ENCODE measurements at places on chromosomes 3 and 15.

DNA sequence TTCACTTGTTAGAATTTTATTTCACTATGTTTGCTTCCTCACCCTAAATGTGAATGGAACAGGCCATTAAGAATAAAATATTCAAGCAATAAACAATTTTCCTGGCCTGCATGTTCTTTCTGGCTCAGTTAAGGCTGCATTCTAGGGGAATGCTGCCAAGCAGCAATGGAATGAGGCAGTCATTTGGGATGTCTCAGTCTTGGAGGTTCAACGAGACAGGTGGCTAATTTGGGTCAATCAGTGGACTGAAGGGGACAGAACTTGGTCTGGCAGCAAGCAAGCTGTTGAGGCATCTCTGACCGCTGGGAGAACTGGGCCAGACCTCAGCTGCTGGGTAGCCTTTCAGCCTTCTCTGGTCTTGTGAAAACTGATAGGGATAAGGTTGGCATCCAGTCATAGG, 241.6 kb downstream of the NLGN1 start:
- no peak for DNase-seq

DNA sequence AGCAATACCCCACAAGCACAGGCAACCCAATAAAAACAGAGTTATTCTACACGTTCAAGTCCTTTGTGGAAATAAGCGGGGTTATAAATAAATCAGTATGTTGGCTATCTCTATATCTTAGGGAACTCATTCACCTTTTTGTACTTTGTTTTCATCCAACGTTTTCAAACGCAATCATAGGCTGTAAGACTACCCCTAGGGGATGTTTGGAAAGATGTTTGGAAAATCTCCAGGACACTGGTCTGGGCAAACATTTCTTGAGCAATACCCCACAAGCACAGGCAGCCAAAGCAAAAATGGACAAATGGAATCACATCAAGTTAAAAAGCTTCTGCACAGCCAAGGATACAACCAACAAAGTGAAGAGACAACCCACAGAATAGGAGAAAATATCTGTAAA, 70.1 kb downstream of the CLDN11 start:
- DNase-seq, result no peak

- DNase-seq, result no peak
Observed at GRCh38 chr15:74592222-74592621, 23.4 kb upstream of the CLK3 start.

DNA sequence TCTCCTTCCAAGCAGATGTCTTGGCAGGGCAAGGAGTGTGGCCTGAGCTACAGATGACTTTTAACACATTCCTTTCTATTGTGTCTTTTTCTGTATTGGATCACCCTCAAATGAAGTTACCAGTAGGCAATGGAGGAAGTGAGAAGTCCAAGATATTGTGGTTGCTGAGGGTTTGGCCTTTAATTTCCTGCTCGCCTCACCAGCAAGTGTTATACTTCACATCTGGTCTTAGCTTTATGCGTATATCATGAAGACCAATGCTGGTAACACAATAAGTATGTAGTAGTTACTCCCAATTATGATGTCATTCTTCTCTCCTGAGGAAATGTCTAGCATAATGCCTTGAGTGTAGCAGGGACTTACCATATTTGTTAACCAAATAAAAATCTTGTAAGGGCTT, 179.9 kb downstream of the ZIC1 start:
- no peak for DNase-seq

GRCh38 chr3:130414457-130414856, 69.0 kb downstream of the COL6A5 start:
- no peak for DNase-seq

DNA sequence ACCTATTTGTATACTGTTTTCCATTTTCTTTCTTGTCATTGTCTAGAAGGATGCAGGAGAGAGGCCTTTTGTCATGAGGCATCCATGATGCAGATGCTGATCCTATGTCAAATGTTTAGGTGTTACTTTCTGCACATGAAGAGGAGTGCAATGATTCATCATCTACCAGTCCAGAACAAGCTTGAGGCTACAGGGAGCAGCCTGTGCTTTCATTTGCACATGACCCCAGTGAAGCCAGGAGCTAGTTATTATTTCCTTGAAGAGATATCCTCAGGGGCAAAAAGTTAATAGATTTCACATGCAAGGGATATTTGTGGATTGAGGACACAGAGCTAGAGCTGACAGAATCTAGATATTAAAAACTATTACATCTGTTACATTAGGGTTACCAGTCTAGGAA, 204.4 kb upstream of the TGFBR2 start:
- DNase-seq, result no peak

DNA sequence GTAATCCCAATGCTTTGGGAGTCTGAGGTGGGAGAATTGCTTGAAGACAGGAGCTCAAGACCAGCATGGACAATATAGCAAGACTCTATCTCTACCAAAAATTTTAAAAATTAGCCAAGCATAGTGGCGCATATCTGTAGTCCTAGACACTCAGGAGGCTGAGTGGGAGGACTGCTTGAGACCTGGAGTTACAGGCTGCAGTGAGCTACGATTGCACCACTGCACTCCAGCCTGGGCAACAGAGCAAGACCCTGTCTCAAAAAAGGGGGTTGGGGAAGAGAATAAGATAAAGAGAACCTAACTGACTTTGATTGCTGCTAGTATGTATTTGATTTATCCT, 755 bp downstream of the CD200R1 start:
- no peak for DNase-seq

GRCh38 chr3:79005084-79005483, 762.7 kb downstream of the ROBO1 start:
- DNase-seq, result no peak

DNA sequence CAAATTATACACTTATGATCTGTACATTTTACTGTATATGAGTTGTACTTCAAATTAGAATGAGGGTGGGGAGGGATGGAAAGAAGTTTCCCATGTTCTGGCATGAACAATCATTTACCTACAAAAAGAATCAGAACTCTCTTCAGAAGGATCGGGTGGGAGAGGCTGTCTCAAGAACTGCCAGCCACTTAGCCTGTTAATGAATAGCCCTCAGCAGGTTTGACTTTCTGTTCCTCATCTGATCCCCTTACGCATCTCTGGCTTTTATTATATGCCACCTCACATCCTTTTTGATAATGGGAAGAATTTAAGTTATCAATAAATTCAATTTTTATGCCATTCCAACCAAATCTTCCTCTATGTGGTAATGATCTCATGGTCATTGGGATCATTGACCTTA, 168.3 kb upstream of the TGFBR2 start:
- no peak for DNase-seq

DNA sequence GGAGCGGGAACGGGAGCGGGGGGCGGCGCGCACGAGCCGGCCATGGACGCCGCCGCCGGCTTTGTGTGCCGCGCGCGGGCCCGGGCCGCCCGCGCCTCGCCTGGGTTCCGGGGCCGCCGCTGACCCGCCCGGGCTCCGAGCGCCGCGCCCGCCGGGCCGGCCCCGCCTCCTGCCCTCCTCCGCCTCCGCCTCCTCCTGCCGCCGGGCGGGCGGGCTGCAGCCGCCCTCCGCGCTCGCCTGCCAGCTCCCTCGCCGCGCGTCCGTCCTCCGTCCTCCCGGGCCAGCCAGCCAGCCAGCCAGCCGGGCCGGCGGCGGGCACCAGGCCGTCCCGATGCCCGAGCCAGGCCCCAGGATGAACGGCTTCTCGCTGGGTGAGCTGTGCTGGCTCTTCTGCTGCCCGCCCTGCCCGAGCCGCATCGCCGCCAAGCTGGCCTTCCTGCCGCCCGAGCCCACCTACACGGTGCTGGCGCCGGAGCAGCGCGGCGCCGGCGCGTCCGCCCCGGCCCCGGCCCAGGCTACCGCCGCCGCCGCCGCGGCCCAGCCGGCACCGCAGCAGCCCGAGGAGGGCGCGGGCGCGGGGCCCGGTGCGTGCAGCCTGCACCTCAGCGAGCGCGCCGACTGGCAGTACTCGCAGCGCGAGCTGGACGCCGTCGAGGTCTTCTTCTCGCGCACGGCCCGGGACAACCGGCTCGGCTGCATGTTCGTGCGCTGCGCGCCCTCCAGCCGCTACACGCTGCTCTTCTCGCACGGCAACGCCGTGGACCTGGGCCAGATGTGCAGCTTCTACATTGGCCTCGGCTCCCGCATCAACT, at the start of gene ABHD17C:
Gene ABHD17C, plus strand, starts transcription at position 212 of the 812 bp plus-strand sequence. Its CDS starts 120 bp downstream, at position 332.
- DNase-seq, result peak; percentile 55

DNA sequence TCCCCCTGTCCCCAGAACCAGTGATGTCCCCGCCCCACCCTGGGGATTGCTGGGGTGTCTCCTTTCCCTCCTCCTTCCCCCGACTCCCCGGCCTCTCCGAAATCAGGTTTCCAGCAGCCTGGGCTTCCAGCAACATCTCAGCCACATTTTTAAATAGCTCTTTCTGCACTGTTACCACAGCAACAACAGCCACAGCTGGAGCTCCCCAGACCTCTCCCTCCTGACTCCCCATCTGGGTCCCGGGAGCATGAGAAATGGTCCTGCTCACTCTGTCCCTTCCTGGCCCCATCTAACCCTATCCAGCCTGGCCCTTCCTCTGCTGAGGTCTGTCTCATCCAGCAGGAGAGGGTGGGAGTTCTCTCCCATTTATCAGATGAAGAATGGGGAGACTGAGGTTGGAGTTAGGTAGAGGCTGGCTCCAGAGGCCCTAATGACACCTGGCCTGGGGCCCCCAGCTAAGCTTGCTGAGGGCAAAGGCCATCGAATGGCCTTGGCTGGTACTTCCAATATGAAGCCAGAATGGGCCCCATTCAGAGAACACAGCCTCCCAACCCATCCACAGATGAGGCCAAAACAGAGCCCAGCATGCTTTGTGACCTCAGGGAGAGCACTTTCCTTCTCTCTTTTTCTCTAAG, 1.5 kb downstream of the CAMK1 start:
- no peak for DNase-seq

- DNase-seq, result no peak
Observed at GRCh38 chr15:22861161-22861560, 22.7 kb downstream of the NIPA2 start.

GRCh38 chr3:157493627-157494550, 9.3 kb downstream of the VEPH1 start:
- DNase-seq, result no peak

- no peak for DNase-seq
Observed at GRCh38 chr3:145739926-145740325, 421.1 kb downstream of the PLOD2 start.

DNA sequence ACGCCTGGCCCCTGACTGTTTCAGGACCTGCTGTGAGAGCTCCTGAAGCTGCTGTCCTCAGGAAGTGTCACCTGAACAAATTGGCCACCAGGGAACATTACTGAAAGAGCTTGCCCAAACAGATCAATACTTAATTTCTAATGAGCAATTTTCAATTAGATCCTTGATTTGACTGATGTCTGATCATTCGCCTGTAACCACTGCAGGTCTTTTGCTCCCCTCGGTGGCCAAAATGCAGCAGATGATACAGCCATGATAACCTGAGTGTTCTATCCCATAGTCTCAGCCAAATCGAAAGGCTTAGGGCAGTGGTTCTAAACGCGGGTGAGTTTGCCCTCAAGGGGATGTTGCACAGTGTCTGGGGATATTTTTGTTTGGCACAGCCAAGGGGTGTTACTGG, 57.6 kb upstream of the MEX3B start:
- no peak for DNase-seq
